Stomach (tissue), 19 donors: ENCODE measurements at places on chromosomes 12 and 14. TPM values are rescaled to one million over a fixed set of nuclear protein-coding genes. Genes with fewer than 3 reads are reported as not detected.

- DNase-seq, result no peak
Measured at GRCh38 chr14:88750945-88751344, 41.8 kb downstream of the EML5 start.

POTEM gene
- polyA plus RNA-seq, result not detected

DNA sequence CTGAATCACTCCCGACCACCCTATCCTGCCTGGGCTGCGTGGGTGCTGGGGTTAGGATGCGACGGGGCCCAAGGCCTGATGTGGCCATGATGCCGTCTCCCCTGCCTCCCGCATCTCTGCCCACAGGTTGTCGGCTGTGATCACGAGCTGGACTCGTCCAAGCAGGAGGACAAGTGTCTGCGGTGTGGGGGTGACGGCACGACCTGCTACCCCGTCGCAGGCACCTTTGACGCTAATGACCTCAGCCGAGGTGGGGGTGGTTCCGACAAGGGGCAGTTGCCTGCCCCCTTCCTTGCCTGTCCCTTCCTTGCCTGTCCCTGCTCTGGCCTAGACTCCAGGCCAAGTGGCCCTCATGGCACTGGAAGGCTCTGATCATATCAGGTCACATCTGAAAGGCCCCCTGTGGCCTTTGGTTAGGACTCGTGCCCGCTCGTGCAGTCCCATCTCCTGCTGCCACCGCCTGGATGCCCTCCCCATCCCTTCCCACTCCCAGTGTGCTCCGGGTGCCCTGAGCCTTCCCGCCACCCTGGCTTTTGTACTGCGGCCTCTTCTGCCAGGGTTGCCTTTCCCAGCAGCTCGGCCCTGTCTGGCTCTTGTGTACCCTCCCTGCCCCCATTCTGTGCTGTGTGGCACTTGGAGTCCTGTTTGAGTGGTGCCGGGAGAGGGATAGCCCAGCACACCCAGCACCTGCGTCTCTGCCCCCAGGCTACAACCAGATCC, 13.6 kb downstream of the PAPLN start:
- no peak for DNase-seq

GRCh38 chr14:89648510-89648909, 231.5 kb upstream of the FOXN3 start:
- DNase-seq, result no peak

- DNase-seq, result no peak
Measured at GRCh38 chr14:23385642-23386265, 8.9 kb downstream of the CMTM5 start.

DNA sequence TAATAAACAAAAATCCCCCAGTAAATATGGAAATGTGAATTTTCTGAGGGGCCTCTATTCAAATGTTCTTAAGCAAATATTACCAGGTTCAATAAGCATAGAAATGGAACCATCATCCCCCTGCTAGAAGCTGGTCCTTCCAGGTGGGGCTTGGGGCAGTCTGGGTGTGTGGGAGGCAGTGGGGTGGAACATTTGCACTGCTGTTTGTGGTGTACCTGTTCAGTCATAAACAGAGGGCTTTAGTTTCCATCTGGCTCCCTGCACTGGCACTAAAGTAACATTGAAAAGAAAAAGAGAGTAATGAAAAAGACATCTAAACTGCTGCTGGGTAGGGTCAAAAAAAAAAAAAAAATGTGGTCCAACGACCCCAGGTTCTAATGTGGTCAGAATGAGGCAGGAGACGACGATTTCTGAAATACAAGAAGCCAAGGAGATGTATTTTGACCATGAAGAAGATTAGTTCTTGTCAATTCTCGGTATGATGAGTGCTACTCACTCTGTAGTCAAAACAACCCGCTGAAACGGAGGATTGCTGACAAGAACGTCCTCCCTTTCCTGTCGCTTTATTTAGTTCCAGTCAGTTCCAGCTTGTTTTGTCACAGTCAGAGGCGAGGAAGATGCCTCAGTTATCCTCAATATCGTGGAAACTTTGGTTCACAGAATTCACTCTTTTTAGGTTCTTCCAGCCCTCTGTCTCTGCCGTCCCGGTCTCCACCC, 44.2 kb upstream of the MANSC4 start:
- DNase-seq, result no peak

C1QL4 gene
- polyA plus RNA-seq, result not detected

DNA sequence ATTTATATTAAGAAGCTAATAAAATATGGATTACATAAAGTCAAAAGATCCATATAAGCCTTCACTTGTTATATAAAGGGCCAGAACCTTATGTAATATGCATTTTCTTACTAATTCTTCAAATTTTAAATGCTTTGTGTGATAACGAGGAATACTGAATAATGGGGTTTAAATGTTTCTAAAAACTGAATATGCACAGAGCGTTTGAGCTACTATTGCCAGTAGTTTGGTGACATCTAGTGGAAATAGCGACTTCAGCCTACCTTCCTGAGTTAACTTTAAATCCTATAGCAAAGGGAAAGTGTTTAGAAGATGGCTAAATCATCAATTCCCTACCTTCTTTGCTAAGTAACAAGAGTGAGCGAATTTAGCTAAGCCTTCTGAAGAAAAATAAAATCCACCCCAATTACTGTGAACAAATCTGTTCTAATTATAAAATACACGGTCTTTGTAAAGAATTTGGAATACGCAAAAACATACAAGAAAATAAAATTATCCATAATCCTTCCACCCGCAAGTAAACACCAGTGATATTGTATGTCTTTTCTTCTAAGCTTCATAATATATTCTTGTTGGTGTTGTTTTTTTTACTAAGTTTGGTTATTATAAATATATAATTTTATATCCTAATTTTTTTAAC, 115.5 kb upstream of the G2E3 start:
- DNase-seq, result peak; percentile 79

- DNase-seq, result peak; percentile 30
Measured at GRCh38 chr12:131894981-131895639, 688 bp downstream of the ULK1 start.

GRCh38 chr14:58746701-58747100, 108.9 kb downstream of the DACT1 start:
- no peak for DNase-seq

DNA sequence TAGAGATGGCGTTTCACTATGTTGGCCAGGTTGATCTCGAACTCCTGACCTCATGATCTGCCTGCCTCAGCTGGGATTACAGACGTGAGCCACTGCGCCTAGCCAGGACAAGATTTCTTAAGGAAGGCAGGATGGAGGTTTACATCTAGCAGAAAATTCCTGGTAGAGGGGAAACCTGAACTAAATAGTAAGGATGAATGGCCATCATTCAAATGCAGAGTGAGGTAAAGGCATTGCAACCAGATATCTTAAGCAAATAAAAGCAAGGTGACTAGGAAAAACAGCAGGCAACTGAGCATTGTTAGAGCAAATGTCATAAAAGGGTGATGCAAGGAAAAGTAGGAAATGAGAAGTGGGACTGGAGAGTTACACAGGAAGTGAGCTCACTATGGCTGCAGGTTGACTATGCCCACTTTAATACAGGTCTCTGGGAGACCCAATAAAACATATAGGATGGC, 133.0 kb downstream of the SOX5 start:
- DNase-seq, result no peak

DNA sequence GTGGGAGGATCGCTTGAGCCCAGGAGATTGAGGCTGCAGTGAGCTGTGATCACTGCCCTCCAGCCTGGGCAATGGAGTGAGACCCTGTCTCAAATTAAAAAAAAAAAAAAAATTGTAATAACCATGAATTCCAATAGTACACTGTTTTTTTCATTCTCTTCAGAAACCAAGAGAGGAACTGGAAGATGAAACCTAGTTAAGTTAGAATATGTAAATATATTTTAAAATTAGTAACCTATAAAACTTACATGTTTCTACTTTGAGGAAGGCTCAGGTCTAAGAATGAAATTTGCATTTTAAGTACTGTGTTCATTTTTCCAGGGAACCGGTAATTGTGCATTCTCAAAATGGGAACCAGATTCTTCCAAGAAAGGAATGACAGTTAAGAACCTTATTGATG, 18.8 kb downstream of the KNTC1 start:
- no peak for DNase-seq

NRXN3 gene
- 0.31 TPM for polyA plus RNA-seq

DNA sequence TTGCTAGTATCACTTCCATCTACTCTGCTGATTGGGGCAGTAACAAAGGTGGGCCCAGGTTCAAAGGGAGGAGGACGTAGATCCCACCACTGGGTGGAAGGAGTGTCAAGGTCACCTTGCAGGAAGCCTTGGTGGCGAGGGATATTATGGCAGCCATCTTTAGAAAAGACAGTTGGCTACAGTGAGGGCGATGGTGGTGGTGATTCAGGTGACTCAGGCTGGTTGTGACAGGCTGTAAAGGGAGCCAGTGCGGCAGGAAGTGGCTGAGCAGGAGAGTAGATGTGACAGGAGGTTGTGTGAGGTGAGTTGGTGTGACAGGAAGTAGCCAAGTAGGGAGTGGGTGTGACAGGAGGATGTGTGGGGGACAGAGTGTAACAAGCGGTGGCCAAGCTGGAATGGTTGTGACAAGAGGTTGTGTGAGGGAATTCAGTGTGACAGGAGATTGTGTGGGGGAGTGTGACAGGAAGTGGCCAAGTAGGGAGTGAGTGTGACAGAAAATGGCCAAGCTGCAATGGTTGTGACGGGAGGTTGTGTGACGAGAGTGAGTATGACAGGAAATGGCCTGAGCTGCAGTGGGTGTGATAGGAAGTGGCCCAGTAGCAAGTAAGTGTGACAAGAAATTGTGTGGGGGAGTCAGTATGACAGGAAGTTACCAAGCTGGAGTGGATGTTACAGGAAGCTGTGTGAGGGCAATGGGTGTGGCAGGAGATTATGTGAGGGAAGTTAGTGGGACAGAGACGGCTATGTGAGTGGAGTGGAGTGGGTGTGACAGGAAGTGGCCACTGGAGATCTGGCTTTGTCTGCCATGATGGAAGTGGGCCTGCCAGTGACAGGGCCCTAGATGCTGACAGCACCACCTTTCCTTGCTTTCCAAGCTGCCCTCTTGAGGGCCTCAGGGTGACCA, 136.5 kb upstream of the MYL2 start:
- no peak for DNase-seq

DNA sequence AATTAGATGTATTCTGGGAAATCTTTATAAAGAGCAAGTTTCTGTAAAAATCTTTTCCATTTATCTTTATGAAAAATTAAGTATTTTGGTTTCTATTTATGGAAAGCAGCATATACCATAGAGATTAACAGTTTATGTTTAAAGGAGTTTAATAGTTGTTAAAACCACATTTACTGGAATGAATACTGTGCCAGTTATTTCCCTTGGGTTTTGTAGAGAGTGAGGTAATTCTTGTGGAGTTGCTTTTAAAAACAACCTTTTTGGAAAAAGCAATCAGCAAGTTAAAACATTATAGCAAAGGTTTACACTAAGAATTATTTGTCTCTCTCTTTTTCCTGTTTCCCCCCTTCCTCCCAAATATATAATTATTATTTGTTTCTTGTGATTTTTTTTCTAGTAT, 34.9 kb downstream of the AEBP2 start:
- no peak for DNase-seq

GRCh38 chr12:111438481-111438880, 32.8 kb downstream of the SH2B3 start:
- DNase-seq, result peak; percentile 48

GRCh38 chr14:61444215-61444768, 122.9 kb downstream of the PRKCH start:
- DNase-seq, result peak; percentile 61

GRCh38 chr12:1117970-1118563, 127.0 kb downstream of the ERC1 start:
- DNase-seq, result peak; percentile 94

DNA sequence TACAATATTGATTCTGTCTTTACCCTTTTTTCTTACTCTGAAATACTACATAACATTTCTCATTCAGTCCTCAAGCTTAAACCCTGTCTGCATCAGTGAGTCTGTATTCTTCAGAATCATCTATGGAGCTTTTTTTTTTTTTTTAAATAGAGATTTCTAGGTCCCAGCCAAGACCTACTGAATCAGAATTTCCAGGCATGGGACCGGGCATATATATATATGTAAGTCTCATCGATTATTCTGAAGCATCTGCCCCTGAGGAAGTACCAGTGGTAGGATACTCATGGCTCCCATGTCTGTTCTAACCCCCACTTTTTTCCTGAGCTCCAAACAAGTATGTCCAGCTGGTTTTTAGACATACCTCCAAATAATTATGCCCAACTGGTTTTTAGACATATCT, 6.1 kb downstream of the DDX47 start:
- no peak for DNase-seq

DNA sequence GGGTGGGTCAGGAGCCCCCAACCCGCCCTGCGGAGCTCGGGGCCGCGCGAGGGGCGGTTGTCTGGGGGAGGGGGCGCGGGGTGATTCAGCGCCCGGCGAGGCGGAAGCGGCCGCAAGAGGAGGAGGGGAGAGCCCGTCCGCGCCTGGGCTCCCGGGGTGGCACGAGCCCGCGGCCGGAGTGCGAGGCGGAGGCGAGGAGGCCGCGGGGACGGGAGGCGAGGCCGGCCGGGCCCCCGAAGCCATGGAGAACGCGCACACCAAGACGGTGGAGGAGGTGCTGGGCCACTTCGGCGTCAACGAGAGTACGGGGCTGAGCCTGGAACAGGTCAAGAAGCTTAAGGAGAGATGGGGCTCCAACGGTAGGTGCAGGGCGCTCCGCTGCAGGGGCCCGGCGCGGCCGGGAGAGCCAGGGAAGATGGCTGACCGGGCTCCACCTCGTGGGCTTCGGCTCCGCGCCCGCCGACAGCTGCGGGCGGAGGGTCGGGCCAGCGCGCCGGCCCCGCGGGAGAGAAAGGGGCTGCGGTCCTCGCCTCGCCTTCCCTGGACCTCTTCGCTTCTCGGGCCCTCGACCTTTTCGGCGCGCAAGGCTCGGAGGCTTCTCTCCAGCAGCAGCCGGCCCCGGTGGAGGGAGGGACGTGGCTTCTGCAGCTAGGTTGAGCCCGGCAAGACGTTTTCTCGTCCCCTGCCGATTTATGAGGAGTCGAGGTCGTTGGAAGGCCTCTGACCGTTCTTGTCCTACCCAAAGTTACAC, 677 bp downstream of the ATP2A2 start:
- DNase-seq, result peak; percentile 63

BTBD6 gene
- 50.7 TPM for polyA plus RNA-seq

ENDOU gene
- polyA plus RNA-seq, result not detected

DNA sequence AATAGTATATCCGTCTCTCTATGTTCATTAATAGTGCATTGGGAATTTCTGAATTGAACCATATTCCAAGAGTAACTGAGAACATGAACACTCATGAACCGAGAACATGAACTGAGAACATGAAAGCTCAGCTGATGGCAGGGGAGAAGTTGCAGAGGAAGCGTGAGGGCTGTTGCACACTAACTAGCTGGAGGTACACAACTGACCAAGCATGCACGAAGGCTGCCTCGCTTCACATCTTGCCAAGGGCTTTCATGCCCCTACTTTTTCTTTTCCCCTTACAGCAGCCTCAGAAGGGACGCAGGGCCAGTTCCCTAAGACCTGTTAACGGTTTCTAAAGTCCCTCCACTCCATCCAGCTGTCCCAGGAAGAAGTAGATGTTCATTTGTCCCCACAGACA, 4.3 kb downstream of the RNASE1 start:
- no peak for DNase-seq

DNA sequence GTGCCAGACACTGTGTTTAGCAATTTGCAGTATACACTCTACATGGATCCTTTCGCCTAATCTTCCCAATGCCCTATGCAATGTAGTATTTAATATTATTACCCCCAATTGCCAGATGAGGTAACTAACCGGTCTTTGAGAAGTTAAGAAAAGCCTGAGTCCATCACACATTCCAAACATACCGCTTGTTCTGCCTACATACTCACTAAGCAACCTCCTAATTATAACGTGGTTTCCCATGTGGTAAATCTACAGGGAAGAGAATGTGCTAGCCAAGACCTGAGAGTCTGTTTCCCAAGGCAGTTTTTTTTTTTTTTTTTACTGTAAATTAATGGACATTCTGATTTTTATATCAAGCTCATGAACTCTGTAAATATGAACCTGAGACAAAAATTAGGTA, 37.2 kb downstream of the ATP2B1 start:
- no peak for DNase-seq

GRCh38 chr12:94650143-94651056, at the start of gene TMCC3:
Gene TMCC3, minus strand, starts transcription at chr12:94650557. Its CDS starts 127 bp downstream, at chr12:94650430.
- DNase-seq, result peak; percentile 89
